Activated CD8-positive, alpha-beta memory T cell treated with anti-CD3 and anti-CD28 coated beads for 4 hours (primary cell): ENCODE measurements at places on chromosomes 1 and 21.

DNA sequence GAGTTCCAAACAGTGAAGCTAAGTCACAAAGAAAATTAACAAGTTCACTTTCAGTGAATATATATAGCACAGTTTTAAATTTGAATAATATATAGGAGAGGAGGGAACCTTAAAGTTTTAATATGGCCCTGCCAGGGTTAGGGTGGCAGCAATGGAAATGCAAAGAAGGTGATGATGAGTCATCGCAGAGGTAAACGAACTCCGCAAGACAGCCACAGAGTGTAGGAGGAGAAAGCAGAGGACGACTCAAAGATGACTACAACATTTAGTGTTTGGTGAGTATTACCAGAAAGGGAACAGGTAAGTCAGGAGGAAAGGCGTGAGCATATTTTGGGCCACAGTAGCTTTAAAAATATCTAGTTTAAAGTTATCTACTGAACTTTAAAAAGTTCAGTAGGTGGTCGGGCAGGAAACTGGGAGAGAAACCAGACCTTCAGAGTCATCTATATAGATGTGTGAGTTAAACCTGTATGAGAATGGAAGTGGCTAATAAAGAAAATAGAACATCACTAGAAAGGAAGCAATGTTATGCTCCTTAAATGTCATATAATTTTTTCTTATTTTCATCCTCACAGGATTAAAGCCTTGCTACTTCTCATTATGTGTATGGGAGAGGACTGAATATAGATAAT, 75.7 kb downstream of the UCHL5 start:
- no peak for DNase-seq

- no peak for DNase-seq
These were observed 382.1 kb downstream of the PTPRC start for GRCh38 chr1:199020904-199021303.

GRCh38 chr1:172252958-172253357, 167.5 kb upstream of the C1orf105 start:
- DNase-seq: no peak

- DNase-seq: no peak
These were observed 80.1 kb upstream of the ATF3 start for GRCh38 chr1:212528501-212528900.

GRCh38 chr1:68959461-68960030, 462.7 kb upstream of the DEPDC1 start:
- no peak for DNase-seq

GRCh38 chr1:45617618-45618017, 6.2 kb downstream of the CCDC17 start:
- DNase-seq: no peak

DNA sequence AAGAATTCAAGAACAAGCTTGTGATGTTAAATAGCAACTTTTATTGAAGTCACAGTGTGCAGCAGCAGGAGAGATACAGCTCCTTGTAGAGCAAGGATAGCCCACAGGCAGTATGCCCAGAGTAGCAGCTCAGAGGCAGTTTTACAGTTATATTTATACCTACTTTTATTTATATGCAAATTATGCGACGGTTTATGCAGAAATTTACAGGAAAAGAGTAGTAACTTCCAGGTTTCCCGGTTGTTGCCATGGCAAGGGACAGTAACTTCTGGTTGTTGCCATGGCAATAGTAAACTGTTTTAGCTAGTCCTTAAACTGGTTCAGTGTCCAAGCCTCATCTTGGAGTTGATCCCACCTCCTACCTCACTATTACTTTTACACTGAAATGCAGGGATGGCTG, 344.6 kb upstream of the LYPLAL1 start:
- DNase-seq: no peak

GRCh38 chr1:59672851-59673572, 141.7 kb upstream of the HOOK1 start:
- DNase-seq: no peak

DNA sequence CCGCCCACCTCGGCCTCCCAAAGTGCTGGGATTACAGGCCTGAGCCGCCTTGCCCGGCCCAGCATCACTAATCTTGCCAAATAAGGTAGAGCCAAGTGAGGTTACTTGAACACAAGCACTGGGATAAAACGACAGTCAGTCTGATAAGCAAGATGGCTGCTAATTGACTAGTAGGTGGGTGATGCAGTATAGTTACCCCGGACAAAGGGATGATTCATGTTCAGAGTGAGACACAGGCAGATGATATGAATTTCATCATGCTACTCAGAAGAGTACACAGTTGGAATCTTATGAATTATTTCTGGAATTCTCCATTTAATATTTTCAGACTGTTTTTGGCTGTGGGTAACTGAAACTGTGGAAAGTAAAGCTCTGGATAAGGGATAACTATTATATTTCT, 178.4 kb downstream of the USP25 start:
- DNase-seq: no peak

DNA sequence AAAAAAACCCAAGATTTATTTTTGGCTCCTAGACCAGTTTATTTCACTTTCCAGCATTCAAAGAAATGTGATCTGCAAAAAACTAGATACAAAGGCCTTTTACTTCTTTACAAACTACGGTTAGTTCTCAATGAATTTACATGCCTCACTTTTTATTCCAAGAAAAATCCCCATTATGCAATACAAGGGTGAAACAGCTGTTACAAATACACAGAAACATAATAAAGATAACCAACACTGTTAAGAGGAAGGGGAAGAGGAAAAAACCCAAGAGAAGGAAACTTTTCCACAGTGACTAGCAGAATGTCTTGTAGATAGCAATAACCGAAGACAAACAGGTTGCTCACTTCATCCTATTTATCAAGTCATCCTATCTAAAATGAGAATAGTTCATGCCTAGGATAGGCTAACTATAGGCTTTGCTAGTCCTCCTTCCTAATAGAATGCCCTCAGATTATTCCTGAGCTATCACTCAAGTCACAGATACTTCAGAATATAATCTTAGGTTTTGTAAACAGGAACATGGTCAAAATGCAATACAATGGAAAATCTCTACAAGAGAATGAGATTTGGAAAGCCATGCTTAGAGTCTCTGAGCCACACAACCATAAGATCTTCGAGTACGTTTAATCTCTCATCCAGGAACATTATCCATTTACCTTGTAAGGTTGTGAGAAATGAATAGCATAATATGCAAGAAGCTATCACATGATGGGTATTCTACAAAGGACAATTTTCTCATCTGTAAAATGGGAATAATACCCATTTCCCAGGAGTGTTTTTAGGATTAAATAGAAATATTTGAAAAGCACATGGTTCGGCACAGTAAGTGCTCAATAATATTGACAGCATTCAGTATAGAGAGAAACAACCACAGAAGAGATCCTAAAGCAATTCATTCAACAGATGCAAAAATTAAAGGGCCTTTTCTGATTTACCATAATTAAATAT, 5.4 kb downstream of the PNRC2 start:
- no peak for DNase-seq

DNA sequence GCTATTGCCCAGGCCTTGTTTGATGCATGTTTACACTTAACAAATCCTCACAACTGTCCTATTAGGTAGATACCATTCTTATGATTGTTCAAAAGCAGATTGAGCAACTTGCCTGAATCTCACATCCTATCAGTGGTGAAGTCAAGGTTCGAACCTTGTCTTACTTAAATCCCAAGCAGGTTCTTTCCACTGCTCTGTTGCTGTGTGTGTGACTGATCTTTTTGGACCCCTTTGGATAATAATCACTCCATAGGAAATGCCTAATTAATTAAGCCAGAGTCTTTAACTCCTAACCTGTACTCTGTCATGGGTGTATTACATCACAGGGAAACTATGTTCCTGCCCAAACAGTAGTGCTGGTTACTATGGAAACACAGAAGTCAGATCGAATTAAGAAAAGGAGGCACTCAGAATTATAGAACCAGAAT, 84.2 kb downstream of the SPATA46 start:
- DNase-seq: no peak

- DNase-seq: no peak
These were observed 165.6 kb downstream of the USP25 start for GRCh38 chr21:15895142-15896106.

DNA sequence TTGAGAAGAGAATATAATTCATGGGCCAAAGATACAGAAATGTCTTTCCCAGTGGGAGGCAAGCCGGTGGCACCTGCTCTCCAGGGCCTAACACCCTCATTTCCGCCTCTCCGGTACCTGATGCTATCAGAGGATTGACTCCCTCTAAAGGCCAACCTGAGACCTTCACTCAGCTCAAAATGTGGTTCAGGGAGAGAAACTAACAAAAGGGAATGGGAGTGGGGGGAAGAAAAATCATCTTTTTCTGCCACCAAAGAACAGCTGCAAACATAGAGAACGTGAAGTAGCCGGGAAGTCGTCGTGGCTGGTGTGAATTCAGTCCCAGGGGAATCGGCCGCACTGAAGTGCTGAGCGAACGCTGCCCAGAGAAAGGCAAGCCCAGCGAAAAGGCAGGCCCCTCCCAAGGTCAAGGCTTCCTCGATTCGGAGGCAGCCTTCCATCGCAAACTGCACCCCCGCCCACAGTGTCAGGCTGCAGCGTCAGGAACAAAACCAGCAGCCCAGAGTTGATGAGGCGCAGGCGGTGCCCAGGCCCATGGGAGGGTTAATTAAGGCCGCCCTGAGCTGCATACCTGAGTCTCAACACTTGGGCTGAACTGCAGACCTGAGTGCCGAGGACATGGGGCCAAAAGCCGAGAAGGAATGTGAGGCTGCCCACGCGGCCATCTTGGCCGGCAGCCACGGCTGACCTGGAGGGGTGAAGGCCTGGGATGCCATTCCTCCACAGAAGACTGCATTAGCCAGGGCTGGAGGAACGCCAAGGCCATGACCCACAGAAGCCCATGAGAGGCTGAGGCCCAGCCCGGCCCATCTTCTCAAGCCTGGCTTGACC, 160.2 kb downstream of the PSMG1 start:
- DNase-seq: no peak

GRCh38 chr1:154716011-154716410, 108.0 kb upstream of the ADAR start:
- DNase-seq: no peak

DNA sequence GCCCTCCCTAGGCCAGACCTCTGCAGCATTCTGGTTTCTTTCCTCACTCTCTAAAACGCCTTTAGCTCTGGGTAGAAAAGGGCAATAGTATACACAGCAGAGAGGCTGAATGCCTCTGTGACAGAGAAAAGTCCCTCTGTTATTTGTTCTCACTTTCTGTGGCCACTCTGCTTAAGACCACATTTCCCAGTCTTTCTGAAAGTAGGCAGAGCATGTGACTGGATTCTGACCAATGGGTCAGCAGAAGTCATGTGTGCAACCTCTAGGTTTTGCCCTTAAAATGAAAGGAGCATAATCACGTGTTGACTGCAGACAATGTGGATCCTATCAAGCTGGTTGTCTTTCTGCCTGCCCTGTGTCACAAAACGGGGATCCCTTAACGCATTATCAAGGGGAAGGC, 79.7 kb upstream of the MARK1 start:
- no peak for DNase-seq

- no peak for DNase-seq
These were observed 579.7 kb downstream of the PTPRC start for GRCh38 chr1:199218533-199218932.

GRCh38 chr1:150753416-150753815, 12.2 kb downstream of the CTSS start:
- no peak for DNase-seq

- DNase-seq: no peak
These were observed 82.2 kb upstream of the GUCA2B start for GRCh38 chr1:42070996-42071395.

- DNase-seq: no peak
These were observed 34.6 kb upstream of the FHAD1 start for GRCh38 chr1:15212216-15212953.

DNA sequence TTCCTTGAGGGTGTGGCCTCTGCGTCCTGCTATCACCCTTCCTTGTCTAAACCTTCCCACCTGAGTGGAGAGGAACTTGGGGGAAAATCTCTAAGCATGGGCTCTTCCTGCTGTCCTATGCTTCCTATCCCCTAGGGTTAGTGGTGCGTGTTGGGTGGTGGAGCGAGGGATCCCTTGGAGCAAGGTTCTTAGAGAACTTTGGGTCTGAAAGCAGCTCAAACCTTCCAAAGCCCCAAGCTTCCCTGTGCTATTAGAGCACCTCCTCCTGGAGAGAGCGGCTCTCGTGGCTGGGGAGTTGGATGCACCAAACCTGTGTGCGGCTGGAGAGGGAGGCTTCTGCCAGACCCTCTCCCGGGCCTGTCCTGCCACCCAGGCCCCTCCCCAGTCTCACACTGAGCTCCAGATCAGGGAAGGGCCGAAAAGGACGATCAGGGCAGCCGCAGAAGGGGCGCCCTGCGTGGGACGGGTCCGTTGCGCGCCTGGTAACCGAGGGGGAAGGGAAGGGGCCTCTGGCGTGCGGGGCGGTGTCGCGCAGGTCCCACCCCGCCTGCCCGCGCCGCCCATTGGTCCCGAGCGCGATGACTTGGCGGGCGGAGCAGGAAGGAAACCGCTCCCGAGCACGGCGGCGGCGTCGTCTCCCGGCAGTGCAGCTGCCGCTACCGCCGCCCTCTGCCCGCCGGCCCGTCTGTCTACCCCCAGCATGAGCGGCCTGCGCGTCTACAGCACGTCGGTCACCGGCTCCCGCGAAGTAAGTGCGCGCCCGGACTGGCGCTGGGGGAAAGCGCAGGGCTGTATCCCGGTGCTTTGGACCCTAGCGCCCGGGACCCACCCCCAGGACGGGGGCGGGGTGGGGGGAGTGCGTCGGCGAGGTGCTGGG, at the start of gene SH3BGRL3:
TSS of gene SH3BGRL3 (plus strand) at position 631 of the 877 bp plus-strand sequence. CDS start at position 701, 70 bp downstream.
- peak; percentile 61 for DNase-seq

DNA sequence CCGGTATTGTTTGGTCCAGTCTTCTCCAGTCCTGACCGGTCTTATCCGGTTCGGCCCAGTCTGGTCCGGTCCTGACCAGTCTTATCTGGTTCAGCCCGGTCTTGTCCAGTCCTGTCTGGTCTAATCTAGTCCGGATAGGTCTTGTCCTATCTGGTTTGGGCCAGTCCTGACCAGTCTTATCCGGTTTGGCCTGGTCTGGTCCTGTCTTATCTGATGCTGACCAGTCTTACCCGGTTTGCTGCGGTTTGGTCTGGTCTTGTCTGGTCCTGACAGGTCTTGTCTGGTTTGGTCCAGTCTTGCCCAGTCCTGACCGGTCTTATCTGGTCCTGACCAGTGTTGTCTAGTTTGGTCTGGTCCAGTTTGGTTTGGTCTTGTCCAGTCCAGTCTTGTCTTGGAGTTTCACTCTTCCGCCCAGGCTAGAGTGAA, 30.1 kb downstream of the DHX9 start:
- no peak for DNase-seq

GRCh38 chr1:19169642-19170041, 40.4 kb downstream of the UBR4 start:
- no peak for DNase-seq

DNA sequence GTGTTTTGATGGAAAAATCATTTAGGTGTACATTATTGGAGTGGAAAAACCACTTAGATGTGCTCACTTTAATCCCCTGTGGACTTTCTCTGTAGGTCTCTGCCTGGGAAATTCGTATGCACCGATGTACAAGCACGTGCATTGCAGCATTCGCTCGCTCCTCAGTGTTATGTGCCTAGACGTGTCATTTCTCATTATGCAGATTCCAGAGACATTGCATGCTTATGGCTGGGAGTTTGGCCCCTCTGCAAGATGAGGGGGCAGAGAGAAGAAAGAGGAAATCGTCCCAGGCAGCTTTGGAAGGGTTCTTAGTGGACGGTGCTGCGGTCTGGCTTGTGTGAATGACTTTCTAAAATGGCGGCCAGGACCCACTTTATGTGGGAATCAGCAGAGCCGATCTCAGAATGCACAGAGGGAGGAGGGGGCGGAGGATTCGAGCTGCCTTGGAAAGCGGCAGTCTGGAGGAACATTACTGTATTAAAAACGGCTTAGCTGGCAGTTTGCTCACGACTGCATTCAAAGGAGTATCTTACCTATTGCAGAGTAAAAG, 2.3 kb downstream of the SPEN start:
- DNase-seq: no peak
